ENCODE measurements at places on chromosomes 7 and 10.

DNA sequence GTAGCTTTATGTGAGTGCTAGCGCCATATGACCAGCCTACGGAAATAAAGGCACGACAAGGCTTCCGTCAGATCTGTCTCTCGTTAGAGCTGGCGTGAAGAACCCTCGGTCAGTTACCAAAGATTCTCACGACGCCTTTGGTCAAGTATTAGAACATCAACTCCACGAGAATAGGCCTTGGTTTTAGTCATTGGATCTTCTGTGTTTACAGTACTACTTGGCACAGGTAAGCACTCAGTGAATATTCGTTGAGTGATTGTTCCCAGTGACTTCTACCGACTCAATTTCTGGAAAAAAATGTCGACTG is 316 bp downstream of the RBM48 start:
- DNase-seq = no peak

DNA sequence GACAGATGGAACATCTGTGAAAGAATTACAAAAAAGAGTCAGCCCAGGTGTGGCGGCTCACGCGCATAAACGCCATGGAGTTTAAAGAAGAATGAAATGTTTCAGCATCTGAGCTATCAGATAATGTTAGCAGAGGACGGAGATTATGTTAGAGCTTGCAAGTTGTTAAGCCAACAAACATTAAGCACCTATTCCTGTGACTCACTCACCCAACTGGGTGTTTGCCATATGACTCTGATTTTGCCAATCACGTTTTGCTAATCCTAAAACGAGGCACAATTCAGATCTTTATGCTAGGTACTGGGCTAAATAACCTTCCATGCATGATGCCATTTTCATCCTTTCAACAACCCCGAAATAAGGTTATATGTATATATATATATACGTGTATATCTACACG is 29.0 kb upstream of the CCNY start:
- no peak for DNase-seq

GRCh38 chr7:92973974-92974373 is 137.6 kb upstream of the CDK6 start:
- no peak for DNase-seq

GRCh38 chr7:89761173-89761572 is 393.1 kb upstream of the STEAP1 start:
- DNase-seq = no peak

- no peak for DNase-seq
Measured at GRCh38 chr7:74012842-74013249, 15.1 kb upstream of the ELN start.

DNA sequence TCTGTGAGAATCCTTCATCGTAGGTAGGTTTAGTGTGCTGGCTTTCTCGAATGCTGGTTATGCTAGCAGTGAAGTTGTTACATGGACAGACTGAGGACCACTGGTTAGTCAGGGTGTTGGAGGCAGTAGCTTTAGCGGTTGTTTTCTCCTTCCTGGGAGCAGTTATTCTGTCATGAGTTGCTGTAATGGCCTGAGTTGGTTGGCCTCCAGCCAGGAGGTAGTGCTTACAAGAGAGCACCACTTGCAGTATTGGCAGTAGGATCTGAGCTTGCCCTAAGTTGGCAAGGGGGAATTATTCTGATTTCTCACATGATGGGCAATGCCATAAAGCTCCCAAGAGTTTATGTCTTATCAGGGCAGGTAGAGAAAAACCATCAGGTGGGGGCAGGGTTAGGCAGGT is 58.0 kb downstream of the IPMK start:
- no peak for DNase-seq

GRCh38 chr7:28956608-28957063 is 1.5 kb downstream of the TRIL start:
- no peak for DNase-seq

DNA sequence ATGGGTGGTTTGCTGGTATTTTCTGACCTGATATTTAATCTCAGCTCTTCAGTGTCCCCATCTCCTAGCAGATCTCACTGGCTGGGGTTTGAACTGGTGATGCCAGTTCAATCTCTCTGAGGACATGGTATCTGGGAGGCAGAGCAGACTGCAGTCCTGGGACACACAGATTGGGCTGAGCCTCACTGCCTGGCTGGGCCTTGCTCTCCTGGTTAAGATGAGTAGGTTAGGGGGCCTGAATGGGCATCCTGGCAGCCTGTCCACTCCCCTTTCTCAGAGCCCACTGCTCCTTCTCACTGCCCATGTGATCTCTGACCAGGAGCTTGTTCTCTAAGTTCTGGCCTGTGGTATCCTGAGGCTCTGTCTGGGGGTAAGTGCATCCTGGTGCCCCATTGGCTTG is 363.4 kb downstream of the GLRX3 start:
- DNase-seq = no peak

- no peak for DNase-seq
Measured at GRCh38 chr7:29274146-29275017, 79.8 kb downstream of the CHN2 start.

- DNase-seq = no peak
Measured at GRCh38 chr10:132632091-132632561, 94.5 kb downstream of the INPP5A start.

DNA sequence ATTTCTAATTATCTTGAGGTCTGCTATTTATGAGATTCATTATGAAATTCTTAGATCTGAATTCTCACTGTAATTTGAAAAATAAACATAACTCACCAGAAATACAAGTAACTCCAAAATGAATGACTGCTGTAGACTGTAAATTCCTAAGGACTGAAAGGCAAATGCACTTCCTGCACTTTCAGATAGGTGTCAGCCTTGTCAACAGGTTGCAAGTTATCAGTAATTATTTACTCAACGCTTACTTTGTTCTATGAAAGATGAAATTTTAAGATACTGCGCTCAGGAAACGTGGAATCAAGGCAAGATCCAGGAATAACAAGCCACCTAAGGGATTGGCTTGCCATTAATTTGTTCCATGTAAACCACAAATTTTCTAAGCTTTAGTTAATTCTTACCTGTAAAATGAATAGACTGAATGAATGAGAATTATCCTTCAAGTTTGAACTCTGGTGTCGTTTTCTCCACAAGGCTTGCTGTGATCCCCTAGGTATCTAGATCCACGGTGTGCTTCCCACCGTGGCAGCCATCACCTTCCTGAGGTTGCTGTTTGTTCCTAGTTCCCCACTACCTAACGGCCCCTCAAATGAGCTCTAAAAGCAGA is 12.6 kb downstream of the DHX32 start:
- peak; percentile 10 for DNase-seq

- peak; percentile 35 for DNase-seq
Measured at GRCh38 chr7:81499262-81500116, 270.4 kb downstream of the HGF start.

DNA sequence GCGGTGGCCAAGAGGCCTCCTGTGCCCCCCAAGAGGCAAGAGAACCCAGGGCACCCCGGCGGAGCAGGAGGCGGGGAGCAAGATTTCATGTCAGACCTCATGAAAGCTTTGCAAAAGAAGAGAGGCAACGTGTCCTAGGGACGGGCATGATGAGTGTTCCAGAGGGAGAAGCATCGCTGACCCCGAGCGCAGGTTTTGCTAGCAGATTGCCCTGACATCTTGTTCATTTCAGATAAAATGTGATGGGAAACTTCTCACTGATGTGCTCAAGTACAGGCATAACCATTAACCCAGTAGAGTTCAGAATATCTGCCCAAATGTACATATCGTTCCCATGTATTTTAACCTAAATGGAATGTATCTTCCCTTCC is 129.2 kb downstream of the APBB1IP start:
- no peak for DNase-seq

GRCh38 chr10:3747248-3747960 is 37.6 kb downstream of the KLF6 start:
- no peak for DNase-seq

GRCh38 chr10:100662067-100662466 is 83.3 kb upstream of the PAX2 start:
- no peak for DNase-seq

GRCh38 chr7:106276513-106276912 is 8.3 kb downstream of the NAMPT start:
- DNase-seq = no peak

All from HS-5 (cell line).